ENCODE measurements at places on chromosomes 6 and 20.

GRCh38 chr20:50356525-50356885 is 153.7 kb upstream of the PTPN1 start:
- no peak for DNase-seq

DNA sequence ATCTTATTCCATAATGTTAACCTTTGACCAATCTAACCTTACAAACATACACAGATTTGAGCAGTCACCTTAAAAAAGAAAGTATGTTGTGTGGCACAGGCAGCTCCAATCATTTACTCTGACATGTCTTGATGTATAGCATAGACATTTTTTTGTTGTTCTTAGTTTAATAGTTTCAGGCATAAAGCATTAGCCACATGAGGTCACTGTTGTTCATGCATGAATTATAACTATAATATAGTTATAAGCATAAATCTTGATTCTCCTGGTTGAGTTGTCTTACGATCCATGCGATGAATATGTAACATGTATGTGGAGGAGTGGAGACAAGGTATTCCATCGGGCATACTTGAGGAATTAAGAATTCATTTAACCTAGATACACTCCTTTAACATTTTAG is 26.1 kb upstream of the NKAIN2 start:
- no peak for DNase-seq

GRCh38 chr20:35085477-35086225 is 7.0 kb downstream of the TRPC4AP start:
- no peak for DNase-seq

DNA sequence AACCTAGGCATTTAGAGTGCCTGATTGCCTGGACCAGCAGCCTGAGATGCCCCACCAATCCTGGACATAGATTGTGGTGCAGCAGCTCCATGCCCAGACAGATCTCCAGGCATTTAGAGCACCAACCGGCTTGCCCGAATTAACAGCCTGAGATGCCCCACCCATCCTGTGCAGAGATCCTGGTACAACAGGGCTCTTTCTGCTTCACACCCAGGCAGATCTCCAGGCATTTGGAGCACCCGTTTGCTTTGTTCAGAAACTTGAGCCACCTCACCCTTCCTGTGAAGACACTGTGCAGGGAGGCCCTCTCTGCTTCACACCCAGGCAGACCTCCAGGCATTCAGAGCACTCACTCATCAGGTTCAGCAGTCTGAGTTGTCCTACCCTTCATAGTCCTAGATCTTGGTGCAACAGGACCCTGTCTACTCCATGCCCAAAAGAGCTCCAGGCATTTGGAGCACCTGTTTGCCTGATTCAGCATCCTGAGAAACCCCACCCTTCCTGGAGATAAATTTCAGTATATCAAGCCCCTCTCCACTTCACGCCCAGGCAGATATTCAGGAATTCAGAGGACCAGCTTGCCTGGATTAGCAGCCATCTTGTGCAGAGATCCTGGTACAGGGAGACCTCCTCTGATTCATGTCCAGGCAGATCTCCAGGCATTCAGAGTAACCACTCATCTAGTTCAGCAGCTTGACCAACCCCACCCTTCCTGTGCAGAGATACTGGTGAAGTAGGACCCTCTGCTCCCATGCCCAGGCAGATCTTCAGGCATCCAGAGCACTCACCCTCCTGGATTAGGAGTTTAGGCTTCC is 189.2 kb upstream of the FERMT1 start:
- DNase-seq, result no peak

GRCh38 chr6:119073307-119074051 is 5.0 kb downstream of the FAM184A start:
- no peak for DNase-seq

DNA sequence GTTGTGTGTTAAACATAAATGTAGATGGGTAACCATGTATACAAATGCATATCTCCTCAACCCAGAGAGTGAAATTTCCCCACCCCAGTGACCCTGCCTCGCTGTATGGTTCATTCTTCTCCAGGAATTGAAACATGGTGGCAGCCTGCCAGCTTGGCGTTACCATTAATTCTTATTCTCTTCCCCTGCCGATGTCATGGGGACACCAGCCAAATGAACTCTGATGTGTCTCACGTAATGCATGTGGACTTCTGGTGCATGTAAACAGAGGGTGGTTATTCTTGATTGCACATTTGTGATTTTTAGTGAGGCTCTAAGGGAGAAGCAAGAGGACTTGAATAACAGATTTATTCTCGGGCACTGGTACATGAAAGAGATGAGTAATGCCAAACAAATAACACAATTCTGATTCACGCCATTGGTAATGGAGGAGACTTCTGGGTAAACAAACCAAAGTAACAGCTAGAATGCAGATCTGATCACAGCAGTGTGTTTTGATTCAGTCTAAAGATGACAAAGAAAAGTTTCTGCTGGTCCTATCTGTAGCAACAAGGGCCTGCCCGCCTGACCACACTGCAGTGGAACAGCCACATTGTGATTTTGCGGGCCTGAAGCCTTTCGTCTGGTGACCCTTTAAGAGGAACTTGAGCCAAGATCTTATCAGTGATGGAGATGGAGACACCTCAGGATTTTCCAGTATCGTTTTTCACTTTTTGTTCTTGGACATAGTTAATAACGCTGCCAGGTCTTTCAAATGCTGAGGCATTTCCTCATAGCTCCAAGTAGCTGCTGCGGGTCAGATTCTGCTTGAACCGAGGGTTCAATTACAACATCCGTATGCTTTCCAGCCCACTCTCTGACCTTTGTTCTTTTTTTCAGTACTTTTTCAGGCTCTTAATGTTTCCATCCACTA is 171.8 kb upstream of the AKAP12 start:
- no peak for DNase-seq

DNA sequence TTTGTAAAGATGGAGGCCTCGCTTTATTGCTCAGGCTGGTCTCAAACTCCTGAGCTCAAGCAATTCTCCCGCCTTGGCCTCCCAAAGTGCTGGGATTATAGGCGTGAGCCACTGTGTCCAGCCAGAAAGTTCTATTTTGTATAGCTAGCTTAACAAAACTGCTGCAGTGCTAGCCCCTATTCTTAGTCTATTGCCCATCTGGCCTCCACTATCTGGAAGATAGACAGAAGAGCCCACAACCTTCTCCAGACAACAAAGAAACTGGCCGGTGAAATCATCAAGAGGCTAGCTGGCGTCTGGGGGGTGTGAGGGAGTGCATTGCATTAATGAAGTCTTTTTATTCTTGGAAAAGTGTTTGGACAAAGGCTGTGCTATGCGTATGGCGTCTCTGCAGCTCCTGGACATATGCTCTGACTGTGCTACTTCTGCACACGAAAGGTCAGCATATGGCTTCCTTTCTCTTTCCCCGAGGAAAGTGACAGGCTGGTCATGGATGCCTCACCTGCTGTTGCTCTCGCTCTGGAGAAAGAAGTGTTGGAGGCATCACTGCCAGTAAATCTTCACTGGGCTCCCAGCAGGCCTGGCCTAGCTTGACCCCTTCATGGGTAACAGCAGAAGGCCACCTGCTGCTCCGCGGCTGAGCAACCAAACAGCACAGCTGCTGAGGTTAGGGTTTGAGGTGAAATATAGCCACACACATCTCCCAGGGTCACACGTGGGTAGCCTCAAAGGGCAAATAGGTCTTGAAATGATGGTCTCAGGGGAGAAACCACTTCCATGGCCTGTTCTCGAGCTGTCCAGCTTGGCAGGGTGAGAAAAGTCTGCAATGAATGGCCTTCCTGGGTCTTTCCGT is 95.1 kb upstream of the IYD start:
- DNase-seq, result no peak

DNA sequence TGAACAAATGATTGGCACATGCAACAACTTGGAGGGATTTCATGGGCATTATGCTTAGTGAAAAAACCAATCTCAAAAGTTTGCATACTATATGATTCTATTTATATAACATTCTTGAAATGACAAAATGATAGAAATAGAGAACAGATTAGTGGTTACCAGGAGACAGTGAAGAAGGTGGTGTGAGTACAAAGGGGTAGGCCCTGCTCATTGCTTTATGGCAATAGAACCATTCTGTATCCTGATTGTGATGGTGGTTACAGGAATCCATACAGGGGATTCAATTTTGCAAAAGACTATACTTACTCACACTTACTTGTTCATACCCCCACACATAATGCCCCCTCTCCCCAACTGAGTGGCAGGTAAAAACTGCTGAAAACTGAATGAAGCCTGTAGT is 30.2 kb upstream of the LAMA4 start:
- DNase-seq, result no peak

DNA sequence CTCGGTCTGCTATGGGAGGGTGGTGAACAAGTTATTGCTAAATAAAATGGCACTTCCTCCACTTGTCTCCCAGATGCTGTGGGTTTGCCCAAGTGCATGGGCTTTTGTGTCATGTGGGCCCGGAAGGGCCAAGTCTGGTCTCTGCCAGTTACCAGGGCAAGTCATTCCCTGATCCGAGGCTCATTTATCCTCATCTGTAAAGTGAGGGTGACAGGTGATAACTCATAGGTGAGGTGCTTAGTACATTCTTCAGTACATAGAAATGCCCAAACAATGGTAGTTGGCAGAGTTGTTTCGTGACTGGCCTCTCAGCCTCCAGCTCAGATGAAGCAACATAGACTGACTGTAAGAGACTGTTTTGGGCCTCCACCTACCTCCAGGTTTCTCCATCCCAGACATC is 2.0 kb upstream of the MUCL3 start:
- DNase-seq, result no peak
